KBM-7 (cell line): ENCODE measurements at places on chromosomes 12 and 14.

- no peak for DNase-seq
Measured at GRCh38 chr14:75047506-75047905, 3.8 kb downstream of the MLH3 start.

DNA sequence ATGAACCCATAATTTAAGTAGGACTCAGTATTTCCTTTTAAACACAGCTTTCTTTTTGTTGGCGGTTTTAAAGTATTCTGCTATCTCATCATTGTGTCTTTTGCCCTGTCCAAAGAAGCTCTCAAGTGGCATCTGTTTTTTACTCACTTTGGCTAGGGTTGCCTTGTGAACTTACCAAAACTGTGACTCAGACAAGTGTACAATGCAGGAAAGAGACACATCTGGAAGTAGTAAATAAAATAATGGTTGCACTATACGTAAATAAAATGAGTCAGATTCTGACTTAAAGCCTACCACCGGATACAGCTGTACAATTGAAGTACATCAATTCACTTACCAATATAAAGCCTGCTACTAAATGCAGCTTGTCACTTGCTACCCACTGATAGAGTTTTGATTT lies 619.2 kb upstream of the LRFN5 start:
- no peak for DNase-seq

DNA sequence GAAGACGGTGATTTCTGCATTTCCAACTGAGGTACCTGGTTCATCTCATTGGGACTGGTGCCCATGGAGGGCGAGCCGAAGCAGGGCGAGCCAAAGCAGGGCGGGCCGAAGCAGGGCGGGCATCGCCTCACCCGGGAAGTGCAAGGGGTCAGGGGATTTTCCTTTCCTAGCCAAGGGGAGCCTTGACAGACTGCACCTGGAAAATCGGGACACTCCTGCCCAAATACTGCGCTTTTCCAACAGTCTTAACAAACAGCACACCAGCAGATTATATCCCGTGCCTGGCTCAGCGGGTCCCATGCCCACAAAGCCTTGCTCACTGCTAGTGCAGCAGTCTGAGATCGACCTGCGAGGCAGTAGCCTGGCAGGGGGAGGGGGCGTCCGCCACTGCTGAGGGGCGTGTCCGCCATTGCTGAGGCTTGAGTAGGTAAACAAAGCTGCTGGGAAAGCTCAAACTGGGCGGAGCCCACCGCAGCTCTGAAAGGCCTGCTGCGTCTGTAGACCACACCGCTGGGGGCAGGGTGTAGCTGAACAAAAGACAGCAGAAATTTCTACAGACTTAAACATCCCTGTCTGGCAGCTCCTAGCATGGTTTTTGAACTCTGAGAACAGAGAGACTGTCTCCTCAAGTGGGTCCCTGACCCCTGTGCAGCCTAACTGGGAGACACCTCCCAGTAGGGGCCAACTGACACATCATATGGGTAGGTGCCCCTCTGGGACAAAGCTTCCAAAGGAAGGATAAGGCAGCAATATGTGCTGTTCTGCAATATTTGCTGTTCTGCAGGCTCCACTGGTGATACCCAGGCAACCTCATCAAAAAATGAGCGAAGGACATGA lies 77.2 kb downstream of the BAZ1A start:
- no peak for DNase-seq

DNA sequence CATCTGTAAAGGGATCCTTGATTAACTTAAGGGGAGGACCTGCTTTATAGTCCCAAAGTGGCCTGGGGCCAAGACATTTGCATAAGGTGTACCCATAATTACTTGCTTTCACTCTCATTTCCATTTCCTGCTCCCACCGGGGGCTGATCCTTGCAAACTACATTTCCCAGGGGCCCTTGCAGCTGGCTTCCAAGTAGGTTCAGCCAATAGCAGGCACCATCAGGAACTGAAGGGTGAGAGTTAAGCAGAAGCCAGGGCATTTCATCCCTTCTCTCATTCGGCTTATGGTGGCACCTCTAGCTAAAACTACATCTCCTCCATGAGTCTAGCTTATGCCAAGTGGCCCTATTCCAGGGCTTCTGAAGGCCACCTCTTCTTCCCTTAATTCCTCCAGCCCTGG lies 88.8 kb downstream of the CCDC60 start:
- DNase-seq: no peak

DNA sequence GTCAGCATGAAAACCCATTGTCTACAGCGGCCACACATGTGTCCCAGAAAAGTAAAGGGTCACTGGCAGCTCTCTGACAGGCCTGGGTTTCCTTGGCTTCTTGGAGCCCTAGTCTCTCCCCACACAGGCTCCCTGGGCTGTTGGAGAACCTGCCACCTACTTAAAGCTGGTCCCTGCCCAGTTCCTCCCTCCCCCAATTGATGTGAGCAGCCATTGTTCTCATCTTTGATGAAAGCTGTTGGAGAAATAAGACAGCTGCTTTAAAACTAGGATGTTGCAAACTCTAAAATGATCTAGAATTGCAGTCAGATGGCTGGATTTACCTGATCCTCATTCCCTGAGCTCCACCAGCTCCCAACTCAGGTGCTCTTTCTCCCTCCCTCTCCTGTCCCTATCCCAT lies 4.8 kb upstream of the PLEKHH1 start:
- no peak for DNase-seq

GRCh38 chr12:81468206-81468605 lies 290.9 kb downstream of the PPFIA2 start:
- DNase-seq: no peak

DNA sequence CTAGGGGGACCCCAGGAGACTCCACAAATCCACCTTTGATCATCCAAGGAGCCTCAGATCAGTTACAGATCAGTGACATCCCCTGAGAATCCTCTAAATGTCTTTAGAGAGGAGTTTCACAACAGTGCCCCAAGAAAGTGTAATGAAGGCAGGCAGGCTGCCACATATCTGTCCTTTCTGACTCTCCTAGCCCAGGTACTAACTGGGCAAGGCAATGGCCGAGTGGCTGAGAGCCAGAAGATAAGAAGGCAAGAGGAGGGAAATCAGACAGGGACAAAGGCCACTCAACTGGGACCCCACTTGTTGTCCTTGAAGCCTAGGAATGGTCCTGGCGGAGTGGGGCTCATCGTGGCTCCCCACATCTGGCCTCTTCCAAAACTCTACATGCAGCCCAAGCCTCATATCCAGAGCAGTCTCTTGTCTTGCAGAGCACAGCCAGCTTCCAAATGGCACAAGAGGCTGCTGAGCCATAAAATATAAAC lies 11.6 kb downstream of the ACTN1 start:
- DNase-seq: no peak

GRCh38 chr12:93177208-93178153 lies 200.2 kb upstream of the NUDT4 start:
- no peak for DNase-seq

- no peak for DNase-seq
Measured at GRCh38 chr14:33499687-33500086, 451.2 kb downstream of the EGLN3 start.

GRCh38 chr12:2247596-2247995 lies 194.8 kb downstream of the CACNA1C start:
- peak; percentile 32 for DNase-seq

- no peak for DNase-seq
Measured at GRCh38 chr12:66915306-66915904, 236.5 kb upstream of the GRIP1 start.

DNA sequence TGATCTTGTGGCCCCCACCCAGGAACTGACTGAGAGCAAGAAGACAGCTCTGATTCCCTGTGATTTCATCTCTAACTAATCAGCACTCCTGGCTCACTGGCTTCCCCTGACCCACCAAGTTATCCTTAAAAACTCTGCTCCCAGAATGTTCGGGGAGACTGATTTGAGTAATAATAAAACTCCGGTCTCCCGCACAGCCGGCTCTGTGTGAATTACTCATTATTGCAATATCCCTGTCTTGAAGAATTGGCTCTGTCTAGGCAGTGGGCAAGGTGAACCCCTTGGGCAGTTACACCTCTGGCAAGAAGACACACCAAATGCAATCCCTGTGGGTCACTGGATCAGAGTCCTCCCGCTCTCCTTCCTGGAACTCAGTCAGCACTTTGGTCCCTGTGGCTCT lies 21.3 kb downstream of the SLC7A7 start:
- DNase-seq: no peak

- DNase-seq: no peak
Measured at GRCh38 chr14:48584031-48584430, 908.6 kb upstream of the MDGA2 start.

- no peak for DNase-seq
Measured at GRCh38 chr14:104698688-104699425, 9.4 kb downstream of the INF2 start.
